ENCODE measurements at places on chromosomes 12 and 14. TPM values are rescaled to one million over a fixed set of nuclear protein-coding genes. Genes with fewer than 3 reads are reported as not detected.

The FGF23 gene
- not detected for polyA plus RNA-seq

The PRKD1 gene
- 3.9 TPM for polyA plus RNA-seq

The MTA1 gene
- polyA plus RNA-seq: 138 TPM

The KLRK1 gene
- polyA plus RNA-seq: 0.57 TPM

The AVPR1A gene
- 0.19 TPM for polyA plus RNA-seq

The PLEKHD1 gene
- polyA plus RNA-seq: 0.19 TPM

The CCDC198 gene
- polyA plus RNA-seq: 130 TPM

The NPFF gene
- polyA plus RNA-seq: 0.99 TPM

The GPR84 gene
- 0.27 TPM for polyA plus RNA-seq

The FAM90A1 gene
- polyA plus RNA-seq: 0.35 TPM

The OR6C2 gene
- not detected for polyA plus RNA-seq

The CCDC177 gene
- not detected for polyA plus RNA-seq

GRCh38 chr14:105182296-105183020 is 1.3 kb upstream of the NUDT14 start:
- no peak for DNase-seq

DNA sequence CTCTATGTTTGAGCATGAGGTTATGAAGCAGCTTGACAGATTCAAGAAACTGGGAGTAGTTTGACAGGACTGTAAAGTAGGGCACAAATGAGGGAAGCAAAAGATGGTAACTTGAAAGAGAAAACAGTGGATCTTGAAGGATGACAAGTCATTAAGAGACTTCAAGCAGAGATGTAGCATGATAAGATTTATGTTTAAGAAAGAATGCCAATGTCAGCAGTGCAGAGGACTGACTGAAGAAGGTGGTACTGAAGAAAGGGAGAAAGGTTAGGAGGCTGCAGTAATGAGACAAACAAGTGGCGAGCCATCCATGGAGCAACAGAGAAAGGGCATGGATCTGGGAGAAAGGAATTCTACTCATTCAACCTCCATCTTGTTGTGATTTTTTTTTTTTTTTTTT is 120.2 kb upstream of the RAP1B start:
- DNase-seq: no peak

DNA sequence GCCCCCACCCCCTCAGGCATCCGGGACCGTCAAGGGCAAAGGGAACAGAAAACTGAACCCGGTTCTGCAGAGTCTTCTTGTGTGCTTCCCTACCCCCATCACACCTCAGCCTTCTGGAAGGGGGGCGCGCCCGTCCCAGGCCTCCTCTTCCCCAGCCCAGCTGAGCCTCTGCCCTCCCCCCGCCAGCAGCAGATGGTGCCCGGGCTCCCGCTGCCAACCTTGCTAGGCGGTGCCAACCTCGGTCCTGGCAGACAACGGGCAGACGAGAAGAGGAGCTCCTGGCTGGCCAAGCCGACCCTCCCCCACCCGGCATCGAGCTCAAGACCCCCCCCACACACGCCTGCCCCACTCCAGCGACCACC is 8.7 kb downstream of the STAC3 start:
- DNase-seq: peak; percentile 64

- DNase-seq: no peak
Observed at GRCh38 chr12:82781309-82781997, 94.7 kb downstream of the TMTC2 start.

DNA sequence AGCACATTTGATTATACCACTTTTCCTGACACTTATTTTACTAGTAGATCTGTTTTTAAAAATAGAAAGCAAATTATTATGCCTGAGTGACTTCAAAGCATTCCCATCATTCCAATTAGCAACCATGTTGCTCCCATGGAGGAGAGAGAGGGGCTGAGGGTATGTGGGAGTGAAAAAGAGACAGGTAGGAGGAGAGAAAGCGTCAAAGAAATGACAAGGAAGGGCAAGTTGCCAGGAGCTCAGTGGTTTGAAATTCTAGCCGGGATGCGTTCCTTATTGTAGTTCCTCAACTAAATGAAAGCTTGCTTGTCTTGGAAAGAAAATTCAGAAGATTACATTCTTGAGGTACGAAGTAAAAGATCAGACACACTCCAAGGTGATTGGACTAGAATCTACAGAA is 92.4 kb upstream of the PKP2 start:
- DNase-seq: no peak

DNA sequence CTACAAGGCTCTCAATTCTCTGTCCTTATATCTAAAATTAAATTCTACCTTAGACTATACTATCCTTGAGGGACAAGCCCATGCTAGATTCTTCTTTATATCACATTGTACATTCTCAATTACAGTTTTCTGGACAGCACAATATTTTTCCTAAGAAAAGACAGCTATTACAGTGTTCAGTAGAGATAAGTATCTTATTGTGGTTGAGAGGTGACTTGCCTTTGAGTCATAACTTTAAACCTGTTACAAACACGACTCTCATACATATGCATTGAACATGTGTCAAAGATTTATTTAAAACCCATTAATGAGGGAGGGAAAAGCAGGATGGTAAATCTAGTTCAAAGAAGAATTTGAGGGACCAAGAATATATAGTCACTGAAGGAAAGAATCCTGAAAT is 61.1 kb downstream of the TPH2 start:
- no peak for DNase-seq

DNA sequence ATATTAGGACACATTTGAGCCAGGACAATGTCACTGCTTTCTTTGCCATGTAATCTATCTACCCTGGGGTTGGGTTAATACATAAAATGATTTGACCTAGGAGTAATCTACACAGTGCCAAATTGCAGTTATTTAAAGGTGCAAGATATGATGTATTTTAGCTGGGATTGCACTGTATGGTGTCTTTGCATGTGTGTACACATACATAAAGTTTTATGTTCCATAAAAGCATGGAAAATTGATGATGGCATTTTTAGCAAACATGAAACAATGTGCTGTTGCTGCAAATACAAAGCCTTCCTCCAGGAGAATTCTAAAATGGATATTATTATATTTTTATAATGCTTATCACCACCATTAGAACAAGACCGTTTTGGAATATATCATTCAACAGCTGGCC is 24.0 kb upstream of the PLBD1 start:
- no peak for DNase-seq

DNA sequence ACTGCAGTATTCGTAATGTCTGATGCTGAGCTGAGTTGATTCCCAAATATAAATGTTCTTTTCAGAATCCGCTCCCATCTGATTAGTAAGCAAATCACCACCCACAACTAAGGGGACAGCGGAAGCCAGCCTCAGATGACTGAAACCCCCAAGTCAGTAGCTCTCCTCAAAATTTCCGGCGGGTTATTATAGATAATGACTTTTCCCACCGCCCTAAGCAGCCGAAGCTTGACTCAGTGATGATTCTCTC is 469 bp upstream of the LRFN5 start:
- DNase-seq: no peak

DNA sequence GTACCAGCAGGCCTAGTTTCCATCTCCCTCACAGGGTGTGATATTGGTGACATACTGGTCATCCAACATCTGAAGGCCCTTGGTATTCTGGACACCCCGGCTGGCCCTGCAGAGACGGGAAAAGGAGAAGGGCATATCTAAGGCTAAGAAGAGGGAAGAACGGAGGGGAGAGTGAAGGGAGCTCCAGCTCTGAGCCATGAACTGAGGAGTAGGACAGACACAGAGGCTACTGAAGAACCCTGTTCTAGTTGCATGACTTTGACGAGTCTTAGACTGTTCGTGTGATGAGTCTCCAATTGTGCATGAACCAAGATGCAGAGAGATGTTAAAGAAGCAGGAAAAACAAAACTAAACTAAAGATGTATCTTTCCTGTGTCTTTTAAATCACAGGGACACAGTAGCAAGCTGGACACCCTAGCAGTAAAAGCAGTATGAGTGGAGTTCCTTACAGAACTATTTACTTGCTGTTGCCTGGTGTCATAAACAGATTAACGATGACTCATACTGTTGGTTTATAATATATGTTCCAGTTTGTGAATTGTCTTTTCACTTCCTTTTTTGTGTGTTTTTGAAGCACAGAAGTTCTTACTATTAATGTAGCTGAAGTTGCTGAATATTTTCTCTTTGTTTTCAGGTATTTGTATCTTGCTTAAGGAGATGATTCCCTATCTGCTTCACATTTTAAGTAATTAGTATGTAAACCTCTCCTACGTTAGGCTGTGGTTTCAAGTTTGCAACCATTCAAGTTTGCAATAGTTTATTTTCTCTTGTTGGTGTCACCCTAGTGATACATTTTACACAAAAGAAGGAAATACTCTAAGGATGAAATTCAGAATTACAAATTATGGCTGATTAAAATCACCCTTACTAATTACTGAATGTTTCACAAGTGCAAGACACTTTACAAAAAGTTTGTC is 15.7 kb downstream of the FAR2 start:
- no peak for DNase-seq

DNA sequence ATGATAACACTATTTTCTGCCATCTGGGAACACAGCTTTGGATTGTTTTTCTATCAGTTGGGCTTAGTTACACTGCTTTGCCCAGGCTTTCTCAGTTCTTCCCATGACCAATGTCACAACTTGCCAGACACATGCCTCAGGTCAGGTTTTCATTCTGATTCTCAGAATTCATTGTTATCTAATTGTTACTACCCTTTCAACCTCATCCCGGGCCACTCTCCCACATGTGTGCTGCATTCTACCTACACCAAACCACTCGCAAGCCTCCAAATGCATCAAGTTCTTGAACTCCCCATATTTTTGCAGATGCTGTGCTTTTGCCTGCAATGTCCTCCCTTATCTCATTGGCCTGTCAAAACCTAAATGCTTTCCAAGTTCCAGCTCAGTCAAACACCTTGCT is 36.3 kb downstream of the NELL2 start:
- DNase-seq: no peak

DNA sequence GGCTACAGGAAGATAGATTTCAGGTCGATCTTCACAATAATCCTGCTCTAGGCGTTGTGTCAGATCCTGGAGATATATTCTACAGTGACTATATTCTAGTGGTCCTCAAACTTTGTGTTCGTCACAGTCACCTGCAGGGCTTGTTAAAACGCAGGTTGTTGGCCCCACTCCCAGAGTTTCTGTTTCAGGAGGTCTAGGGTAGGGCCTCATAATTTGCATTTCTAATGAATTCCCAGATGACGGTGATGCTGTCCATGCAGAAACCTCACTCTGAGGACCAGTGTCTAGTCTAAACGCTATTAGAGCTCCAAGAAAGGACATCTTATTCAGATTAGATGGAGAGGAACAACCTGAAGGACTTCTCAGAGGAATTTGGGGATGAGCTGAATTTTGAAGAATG is 13.2 kb upstream of the SLC6A13 start:
- no peak for DNase-seq

DNA sequence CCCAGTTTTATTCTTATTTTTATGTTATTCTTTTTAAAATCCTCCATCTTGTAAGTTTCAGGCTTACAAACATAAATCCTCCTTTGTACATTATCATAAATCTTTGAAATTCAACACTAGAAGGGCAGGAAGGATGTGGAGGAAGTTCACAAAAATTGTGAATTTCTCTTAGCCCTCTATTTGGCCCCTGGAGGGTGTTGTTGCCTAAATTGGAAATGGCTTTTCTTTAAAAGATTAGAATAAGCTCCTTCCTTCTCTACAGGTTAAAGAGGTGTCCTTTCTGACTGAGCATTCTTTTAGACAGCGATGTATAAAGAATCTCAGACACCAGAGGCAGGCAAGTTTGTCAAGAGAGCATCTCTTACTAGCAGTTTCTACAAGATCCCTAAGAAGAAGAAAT is 391.7 kb upstream of the OR4E1 start:
- no peak for DNase-seq

DNA sequence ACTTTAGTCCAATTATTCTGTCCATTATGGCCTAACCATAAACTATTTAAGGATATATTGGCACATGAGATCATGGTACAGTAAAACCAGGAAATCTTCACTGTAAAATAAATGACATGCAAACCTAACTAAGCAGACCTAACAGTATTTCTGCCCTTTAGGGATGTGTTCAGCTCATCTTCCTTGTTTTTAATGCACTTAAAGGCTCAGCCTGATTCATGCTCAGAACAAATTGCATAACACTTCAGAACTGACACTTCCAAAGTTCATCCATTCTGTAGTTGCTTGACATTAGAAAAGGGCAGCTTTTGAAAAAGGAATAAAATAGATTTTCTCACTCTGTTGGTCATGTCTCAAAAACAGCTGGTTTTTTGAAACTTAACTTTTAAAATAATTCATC is 708.5 kb downstream of the C12orf50 start:
- no peak for DNase-seq

GRCh38 chr12:32265951-32266350 is 133.4 kb upstream of the FGD4 start:
- no peak for DNase-seq

DNA sequence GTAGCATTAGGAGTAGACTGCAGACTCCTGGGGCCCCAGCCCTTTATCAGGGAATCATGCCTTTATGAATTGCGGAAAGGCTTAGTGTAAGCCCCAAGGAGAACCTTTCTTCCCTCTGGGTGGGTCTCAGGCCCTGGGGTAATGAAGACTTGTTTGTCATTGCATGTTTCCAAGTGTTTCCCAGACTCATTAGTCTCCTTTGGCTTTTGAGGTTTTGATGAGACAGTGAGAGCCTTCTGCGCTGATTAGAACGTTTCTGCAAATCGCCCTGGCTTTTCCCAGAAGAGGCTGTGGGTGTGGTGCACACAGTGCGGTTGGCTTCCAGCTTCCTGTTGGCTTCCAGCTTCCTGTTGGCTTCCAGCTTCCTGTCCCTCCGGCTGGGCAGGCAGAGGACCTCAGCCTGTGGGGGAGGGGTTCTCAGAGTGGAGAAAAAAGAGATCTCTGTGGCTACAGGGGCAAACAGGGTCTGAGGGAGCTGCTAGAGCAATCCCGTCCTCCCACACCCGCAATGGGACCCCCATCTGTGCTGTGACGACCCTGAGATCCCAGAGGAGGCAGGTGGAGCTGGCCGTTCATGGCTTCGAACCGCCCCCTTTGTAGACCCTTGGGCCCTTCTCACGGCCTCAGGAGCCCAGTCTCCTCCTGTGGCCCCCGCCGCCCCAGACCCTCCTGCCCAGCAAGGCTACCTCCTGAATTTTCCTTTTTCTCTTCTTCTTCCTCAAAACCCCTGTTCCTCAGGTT is 42.1 kb downstream of the GPR68 start:
- no peak for DNase-seq

- no peak for DNase-seq
Observed at GRCh38 chr14:72780751-72781150, 113.2 kb downstream of the DPF3 start.

DNA sequence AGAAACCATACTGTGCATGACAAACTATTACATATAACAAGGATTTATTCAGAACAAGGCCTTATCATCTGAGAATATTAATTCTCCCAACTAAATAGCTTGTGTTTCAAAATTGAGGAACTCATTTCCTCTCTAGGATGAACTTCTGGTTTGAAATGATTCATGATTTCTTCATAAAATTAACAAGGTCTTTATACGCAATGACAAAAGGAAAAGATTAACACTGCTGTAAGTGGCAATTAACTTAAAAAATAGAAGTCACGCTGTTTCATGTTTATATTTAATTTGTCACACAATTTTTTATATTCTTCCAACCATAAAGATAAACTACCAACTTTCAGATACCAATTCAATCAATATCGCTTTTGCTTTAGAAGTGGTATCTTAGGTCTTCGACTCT is 80.8 kb downstream of the GRIP1 start:
- DNase-seq: no peak
